Activated gamma-delta T cell treated with anti-CD3 and anti-CD28 coated beads, Interleukin-2, amount 50 U/mL, for 16 hours (primary cell): ENCODE measurements at places on chromosomes 7 and 10.

DNA sequence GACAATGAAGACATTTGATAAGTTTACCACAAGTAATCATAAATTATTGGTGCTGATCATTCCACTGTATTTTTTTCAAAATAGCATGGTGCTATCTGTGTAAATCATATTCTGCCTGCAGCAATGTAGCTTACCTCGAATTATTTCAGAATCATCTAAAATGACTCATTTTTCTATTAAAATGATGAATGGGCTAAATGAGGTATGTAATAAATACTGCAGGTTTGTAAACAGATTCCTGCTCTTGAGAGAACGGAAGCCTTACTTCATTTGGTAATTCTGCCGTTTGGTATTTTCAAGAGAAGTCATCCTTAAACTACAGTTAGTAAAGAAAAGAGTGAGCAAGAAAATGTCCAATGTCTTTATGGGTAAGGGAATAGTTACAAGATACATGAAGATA lies 115.9 kb downstream of the CHCHD3 start:
- no peak for DNase-seq

DNA sequence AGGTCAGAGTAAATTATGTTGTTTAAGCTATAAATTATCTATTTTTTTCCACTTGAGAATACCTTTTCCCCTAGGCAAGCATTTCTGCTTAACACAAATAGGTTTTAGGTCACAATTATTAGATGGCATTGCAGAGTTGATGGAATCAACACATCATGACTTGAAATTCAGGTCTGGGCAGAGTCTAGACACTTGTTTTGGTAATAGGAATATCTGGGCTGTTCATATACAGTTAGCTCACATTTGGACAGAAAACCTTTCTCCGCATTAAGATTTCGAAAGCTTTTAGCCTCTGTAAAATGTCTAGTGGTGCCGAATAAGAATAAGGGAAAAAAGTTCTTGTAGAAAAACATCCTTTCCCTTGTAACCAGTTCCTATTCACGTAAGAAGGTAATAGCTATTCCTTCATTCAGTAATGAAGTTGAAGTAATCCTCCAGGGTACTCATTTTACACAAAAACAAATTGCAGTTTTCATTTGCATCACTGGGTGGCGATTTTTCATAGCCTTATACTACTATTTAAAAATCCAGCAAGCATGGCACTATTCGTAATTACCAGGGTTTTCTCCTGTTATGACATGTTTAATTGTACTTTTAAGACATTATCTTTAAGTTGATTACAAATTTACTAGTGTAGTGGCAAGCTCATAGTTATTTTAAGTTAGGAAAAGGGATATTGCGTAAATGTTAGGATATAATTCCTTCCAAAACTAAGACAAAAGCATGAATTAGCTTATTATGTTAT lies 37.0 kb downstream of the RPA3 start:
- peak; percentile 18 for DNase-seq

DNA sequence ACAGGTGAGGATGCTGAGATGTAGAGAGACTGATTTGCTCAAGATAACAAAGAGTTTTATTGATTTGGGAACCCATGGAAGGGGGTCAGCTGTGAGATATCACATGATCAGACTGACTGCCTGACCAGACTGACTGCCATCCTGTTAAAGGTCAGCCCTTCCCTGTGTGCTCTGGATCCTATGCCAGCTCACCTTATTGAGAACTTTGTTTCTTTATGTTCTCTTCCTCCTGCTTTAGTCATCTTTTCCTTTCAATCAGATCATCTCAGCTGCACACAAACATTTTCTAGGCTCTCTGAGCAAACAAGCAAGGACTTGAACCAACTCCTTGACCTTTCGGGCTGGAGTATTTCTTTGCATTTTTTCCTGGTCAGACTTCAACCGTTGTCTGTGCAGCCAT lies 50.0 kb upstream of the MTPN start:
- DNase-seq = no peak

DNA sequence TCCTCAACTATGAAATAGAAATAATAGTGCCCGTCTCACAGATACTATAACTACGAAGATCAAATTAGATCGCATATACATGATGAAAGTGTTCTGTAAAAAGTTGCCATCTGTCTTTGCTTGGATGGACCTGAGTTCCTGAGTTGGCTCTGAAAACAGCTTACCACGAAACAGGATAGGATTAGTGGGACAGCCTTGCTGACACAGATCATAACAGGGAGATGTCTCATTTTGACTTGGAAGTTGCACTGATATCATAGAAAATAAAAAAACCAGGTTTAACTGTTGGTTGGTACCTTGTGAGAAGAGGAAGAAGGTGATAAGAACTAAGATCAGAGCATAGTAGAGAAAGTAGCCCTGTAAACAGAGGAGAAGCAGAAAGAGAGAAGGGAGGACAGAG lies 79.3 kb upstream of the AGBL3 start:
- no peak for DNase-seq

DNA sequence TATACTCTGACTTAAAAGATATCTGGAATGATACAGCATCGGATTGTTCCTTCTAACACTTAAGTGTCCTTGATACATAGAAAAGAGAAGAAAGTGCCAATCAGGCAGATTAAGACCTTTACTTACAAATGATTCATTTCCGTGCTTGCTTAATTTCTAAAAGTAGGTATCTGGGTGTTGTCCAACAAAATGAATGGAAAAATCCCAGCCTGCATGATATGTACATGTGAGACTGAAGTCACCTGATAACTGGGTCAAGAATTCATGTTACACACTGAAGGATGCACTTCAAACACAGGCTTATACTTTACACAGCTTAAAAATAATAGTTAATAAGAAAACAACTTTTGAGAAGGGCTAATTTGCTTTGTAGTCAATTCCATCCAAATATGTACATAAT lies 25.2 kb upstream of the PLXDC2 start:
- no peak for DNase-seq

GRCh38 chr10:93280699-93281366 lies 201.3 kb downstream of the MYOF start:
- DNase-seq = no peak

- no peak for DNase-seq
These were observed 10.6 kb downstream of the PDE6C start for GRCh38 chr10:93622942-93623341.

DNA sequence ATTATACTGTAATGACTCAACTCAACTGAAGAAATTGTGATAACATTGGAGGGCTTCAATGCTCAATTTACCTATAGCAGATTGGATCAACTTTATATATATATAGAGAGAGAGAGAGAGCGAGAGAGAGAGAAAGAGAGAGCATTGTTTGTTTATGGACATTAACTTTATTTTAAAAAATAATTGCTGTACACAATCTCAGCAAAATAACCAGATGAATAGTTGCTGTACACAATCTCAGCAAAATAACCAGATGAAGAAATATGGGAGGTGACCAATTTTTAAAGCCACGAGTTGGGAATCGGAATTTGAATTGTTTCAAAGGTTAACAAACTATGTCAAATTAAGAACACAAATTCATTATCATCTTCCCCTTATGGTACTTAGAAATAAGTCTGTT lies 319.9 kb downstream of the NXPH1 start:
- DNase-seq = no peak

GRCh38 chr10:27890971-27891370 lies 107.9 kb downstream of the ODAD2 start:
- DNase-seq = no peak

DNA sequence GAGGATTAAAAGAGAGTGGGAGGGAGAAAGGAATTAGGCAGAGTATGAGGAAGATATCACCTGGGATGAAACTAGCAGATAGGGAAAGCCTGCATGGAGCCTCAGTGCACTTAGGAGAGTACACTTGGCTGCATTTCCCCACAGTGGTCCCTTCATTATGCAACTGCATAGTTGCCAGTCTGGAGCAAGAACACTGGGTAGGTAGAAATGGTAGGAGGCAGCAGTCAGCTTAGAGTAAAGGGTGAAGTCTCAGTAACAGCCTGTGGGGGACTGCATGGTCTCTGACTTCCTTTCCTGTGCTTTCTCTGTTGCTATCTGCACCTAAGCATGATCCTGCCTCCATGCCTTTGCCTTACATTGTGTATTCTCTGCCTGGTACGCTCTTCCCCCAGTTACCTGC lies 14.0 kb upstream of the PCGF5 start:
- DNase-seq = no peak

GRCh38 chr10:5480162-5480941 lies 19.0 kb downstream of the CALML5 start:
- no peak for DNase-seq

GRCh38 chr10:9227679-9228365 lies 1173.3 kb downstream of the GATA3 start:
- no peak for DNase-seq

- no peak for DNase-seq
These were observed 56.2 kb downstream of the CRPPA start for GRCh38 chr7:16365177-16365576.

- DNase-seq = no peak
These were observed 109.2 kb downstream of the STRA8 start for GRCh38 chr7:135342887-135343286.

DNA sequence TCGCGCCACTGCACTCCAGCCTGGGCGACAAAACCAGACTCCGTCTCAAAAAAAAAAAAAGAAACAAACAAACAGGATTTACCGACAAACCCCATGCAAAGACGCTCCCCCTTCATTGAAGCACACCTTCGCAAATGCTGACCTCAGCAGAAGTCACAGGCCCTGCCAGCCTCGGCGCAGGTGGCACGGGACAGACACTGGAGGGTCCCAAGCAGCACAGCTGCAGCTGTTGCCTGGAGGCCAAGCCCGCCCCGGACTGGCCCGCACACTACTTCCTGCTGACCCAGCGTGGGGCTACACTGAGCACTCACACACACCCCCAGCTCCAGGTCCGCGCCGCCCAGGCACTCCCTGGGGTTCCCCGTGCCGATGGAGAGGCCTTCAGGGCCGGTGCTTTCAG lies 31.2 kb downstream of the SNX8 start:
- DNase-seq = no peak

DNA sequence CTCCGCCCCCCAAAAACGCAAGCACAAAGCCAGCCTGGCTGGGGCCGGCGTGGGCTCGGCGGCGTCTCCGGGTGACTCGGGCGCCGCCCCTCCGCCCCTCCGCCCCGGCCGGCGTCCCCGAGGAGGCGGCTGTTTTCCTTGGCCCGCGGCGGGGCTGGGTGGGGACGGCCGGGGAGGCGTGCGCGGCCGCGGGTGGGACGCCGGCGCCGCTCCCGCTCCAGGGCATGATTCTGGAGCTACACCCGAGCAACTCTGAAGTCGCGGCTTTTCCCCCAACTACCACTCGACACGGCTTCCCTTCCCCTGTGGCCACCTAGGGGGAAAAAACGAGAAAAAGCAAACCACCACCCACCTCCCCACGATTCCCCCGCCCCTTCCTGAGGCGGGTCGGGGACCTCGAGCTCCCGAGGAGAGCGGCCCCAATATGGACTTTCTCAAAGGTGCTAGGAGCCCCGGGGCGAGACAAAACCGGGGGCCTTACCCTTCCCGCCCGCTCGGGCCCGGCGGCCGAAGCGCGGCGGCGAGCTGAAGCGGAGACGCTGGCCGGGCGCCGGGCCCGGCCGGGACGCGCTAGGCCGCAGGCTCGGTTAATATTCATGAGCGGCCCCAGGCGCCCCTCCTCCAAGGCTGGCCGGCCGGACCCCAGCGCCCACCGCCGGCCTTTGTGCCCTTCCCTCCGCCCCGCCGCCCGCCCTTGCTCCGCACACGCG lies 856 bp downstream of the ARHGAP21 start:
- DNase-seq = peak; percentile 16

GRCh38 chr7:102169651-102170392 lies 116.8 kb upstream of the SH2B2 start:
- no peak for DNase-seq

- DNase-seq = no peak
These were observed 673.2 kb downstream of the XPNPEP1 start for GRCh38 chr10:109250152-109250551.

DNA sequence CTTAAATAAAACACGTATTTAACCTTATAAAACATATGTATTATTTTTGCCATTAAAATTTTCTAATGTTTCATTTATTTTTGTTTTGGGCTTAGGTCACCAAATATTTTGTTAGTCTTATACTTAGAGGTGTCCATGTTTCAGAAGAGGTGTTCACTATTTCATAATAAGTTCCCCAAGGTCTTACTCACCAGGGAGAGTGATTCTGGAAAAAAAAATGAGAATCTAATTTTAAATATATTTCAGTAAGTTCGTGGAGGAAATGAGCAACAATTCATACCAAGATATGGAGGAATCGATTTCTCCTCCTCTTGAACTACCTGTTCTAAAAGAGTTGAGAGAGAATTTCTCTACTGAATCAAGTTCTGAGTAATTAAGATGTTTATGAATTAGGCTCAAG lies 271.6 kb upstream of the SLC26A5 start:
- no peak for DNase-seq

DNA sequence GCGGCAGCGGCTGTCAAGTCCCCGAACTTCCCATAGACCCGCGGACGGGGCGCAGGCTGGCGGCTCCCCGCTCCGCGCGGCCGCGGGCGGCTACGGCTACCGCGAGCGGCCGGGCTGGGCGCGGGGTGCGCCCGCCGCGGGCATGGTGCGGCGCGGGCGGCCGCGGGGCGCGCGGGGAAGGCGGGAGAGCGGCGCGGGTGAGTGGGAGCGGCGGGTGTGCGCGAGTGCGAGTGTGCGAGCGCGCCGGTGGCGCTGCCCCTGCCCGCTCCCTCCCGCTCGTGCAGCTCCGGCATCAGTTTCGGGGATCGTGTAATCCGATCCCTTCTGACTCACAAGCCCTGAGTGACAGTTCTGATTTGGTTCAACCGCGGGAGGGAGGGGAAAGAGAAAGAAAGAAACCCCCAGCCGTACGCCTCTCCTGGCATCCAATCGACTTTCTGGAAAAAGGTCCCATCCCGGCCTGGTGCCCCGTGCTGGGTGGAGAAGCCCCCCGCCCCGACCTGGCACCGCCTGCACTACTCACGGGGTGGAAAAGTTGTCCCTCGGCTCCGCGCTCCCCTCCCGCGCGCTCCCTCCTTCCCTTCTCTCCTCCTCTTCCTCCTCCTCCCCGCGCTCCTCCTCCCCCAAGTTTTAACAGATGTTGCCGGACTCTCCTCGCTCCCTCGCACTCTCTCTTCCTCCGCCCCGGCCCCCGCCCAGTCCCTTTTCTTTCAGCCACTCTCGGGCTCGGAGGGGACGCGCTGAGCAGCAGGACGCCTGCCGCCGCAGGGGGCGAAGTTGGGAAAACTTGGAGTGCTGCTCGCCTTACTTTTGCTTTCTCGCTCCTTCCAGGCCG lies at the start of gene GLI3:
Gene GLI3 (minus strand): TSS at position 234 of the 835 bp plus-strand sequence. CDS start 13,956 bp downstream, outside the sequence.
- DNase-seq = no peak

- no peak for DNase-seq
These were observed 180.0 kb downstream of the FGFR2 start for GRCh38 chr10:121418126-121418777.

DNA sequence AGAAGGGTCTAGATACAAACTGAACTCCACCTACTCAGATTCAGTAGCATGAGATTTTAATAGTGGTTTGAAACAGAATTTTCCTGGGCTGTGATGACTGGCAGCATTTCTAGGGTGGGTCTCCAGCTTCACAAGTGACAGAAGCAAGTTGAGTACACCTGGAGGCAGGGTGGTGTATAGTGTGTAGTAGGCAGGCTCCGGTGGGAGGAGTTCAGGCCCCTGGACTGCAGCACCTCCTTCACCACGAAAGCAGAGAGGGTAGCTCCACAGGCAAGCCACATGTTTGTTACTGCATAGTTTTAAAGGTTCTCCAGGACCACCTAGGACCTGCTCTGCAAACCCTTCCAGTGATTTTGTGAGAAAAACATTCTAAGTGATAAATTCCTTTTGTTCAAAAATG lies 347.2 kb downstream of the PARD3 start:
- no peak for DNase-seq

GRCh38 chr7:87513735-87514335 lies 38.4 kb upstream of the ABCB4 start:
- no peak for DNase-seq

GRCh38 chr7:98107313-98107721 lies 655 bp downstream of the LMTK2 start:
- DNase-seq = no peak
